NCI-H1092 treated with DMSO at 0.1 percent for 48 hours (cell line): ENCODE measurements at places on chromosomes 2 and 18.

GRCh38 chr2:188819011-188819410 lies 155.2 kb upstream of the COL3A1 start:
- no peak for DNase-seq

- no peak for DNase-seq
These were observed 218.1 kb downstream of the ARHGAP15 start for GRCh38 chr2:143347271-143347695.

- DNase-seq = peak; percentile 84
These were observed 3.6 kb downstream of the PAPOLG start for GRCh38 chr2:60759654-60760053.

GRCh38 chr2:236507393-236508085 lies 62.1 kb upstream of the ACKR3 start:
- no peak for DNase-seq

GRCh38 chr2:229431327-229431954 lies 160.4 kb upstream of the PID1 start:
- DNase-seq = peak; percentile 32

DNA sequence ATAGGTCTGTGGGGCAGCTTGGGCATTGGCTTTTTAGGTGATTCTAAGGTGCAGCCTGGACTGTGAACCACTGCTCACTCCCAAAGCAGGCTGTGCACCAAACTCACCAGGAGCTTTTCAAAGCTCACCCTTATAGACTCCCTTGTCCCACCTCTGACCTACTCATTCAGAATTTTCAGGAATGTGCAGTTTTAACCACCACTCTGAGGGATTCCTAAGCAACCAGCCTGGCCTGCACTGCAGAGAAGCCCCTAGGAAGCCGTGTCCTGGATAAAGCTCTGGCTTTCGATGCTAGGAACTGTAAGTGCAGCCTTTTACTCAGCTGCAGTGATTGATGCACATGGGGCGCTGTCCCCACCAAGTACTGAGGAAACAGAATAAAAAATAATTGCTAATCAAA lies 33.0 kb downstream of the MRO start:
- DNase-seq = no peak

GRCh38 chr2:98985905-98986666 lies 50.1 kb upstream of the CRACDL start:
- no peak for DNase-seq

DNA sequence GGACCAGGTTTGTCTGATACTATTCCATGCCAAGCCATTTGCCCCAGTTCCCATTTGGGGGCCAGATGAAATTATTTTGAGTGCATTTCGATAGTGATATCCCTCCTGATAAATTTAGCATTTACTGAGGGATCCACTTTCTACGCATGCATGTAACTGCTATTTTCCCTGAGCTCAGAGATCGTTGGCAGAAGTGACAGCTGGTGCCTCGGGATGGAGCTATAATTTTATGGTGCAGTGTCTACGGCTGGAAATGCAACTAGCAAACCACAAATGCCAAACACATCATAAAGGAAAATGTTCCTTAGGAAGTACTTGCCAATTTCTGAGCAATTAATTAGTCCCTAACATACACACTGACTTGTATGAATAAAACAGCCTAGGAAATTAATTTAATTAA lies 254.8 kb downstream of the SLC8A1 start:
- no peak for DNase-seq

DNA sequence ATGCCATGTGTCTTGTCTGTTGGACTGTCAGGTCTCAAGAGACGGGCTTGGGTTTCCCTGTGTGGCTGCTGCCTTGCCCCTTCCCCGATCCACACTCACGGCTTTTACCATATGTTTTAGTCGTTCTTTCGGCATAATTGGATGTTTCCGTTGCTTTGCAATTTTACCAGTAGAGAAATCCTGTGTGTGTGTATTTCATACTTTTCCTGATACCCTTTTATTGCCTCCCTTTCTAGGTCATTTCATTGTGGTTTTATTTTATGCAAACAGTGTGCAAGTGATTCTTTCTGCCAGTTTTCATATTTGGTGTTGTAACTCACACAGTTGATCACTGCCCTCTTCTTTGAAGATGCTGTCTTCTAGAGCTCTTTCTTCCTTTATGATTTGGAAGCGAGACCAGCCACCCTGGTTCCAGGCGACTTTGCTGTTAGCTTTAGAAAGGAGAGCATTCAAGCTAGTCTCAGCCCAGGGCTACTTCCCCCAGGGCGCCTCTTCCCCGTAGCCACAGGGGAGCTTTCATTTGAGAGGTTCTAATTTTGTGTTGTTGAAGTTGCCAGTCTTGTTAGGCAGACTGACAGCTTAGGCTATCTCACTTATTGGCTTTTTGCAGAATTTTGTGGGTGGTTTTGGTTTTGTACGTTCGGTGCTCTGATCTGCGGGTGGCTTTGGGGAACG lies 17.0 kb downstream of the SH3BP4 start:
- no peak for DNase-seq

- DNase-seq = no peak
These were observed 58.3 kb downstream of the FEZ2 start for GRCh38 chr2:36539631-36540030.

DNA sequence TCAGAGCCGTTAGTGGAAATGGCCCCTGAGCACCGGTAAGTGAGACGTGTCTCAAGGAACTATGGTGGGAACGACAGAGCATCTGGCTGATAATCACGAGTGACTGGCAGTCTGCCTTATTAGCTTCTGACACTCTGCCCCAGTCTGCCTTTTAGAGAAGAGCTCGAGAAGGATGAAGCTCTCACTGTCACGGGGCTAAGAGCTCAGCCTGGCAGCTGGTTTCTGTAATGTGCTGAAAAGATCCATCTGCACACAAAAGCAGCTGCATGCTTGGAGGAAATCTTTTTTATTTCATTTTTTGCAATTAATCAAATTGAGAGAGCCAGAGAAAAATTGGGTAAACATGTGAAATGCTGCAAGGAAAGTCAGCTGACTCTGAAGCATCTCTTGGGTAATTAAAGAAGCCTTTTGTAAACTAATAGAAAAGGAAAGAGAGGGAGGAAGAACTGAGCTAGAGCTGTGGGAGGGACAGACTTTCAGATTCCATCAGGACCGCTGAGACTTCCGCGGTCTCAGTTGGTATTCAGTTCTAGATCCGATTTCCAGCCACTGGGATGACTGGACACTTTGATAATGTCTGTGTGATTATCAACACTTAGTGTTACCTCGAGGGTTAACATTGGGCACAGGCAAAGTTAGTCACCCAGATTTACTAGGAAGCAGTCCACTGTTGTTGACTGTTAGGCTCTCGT lies 24.4 kb downstream of the MBP start:
- DNase-seq = peak; percentile 52

GRCh38 chr18:56933472-56933871 lies 213.4 kb upstream of the BOD1L2 start:
- DNase-seq = no peak

GRCh38 chr18:59605633-59606192 lies 91.5 kb downstream of the CCBE1 start:
- no peak for DNase-seq

GRCh38 chr2:160062292-160063005 lies at the start of gene PLA2R1:
Gene PLA2R1 (minus strand): TSS chr2:160062615. CDS start chr2:160062403, 212 bp downstream.
- DNase-seq = no peak

- no peak for DNase-seq
These were observed 230.3 kb downstream of the OSR1 start for GRCh38 chr2:19128148-19128547.

DNA sequence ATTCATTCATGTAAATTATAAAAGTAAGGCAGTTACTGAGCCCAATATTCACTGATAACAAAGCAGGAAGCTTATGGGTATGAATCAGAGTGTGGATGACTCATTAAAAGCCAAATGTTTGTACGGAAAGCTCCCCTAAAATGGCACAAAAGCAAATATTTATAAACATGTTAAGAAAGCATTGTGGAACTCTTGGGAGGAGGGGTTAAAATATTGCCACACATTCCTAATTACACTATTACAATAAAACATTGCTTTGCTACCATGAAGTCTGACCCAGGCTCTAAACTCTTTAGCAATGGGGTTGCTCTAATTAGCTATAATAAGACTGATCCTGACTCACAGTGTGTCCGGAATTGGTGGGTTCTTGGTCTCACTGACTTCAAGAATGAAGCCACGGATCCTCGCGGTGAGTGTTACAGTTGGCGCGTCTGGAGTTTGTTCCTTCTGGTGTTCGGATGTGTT lies 110.9 kb downstream of the NAB1 start:
- no peak for DNase-seq

- DNase-seq = no peak
These were observed 34.7 kb upstream of the DLX1 start for GRCh38 chr2:172050479-172051125.

DNA sequence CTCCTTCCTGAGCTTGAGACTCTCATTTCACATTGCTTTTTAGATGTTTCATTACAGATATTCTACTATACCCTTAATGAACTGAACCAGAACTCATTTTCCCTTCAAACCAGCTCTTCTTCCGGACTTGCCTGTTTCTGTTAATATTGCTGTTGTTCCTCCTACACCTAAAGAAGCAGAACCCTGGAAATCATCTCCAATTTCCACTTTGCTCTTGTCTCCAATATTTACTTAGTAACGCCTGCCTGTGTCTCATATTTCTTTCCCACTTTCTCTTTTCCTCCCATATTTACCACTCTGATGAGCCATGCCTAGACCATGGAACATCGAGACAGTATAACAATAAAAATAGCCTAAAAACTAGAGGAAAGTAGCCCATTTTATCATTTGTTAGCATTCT lies 17.9 kb upstream of the GMCL1 start:
- DNase-seq = no peak

GRCh38 chr2:44941551-44942234 lies at the start of gene SIX3:
Gene SIX3 (plus strand): TSS chr2:44941702. CDS start chr2:44942105, 403 bp downstream.
- peak; percentile 67 for DNase-seq

GRCh38 chr2:188984680-188985079 lies 10.5 kb downstream of the COL3A1 start:
- DNase-seq = no peak

- DNase-seq = no peak
These were observed 15.6 kb downstream of the KANSL3 start for GRCh38 chr2:96622544-96622943.

DNA sequence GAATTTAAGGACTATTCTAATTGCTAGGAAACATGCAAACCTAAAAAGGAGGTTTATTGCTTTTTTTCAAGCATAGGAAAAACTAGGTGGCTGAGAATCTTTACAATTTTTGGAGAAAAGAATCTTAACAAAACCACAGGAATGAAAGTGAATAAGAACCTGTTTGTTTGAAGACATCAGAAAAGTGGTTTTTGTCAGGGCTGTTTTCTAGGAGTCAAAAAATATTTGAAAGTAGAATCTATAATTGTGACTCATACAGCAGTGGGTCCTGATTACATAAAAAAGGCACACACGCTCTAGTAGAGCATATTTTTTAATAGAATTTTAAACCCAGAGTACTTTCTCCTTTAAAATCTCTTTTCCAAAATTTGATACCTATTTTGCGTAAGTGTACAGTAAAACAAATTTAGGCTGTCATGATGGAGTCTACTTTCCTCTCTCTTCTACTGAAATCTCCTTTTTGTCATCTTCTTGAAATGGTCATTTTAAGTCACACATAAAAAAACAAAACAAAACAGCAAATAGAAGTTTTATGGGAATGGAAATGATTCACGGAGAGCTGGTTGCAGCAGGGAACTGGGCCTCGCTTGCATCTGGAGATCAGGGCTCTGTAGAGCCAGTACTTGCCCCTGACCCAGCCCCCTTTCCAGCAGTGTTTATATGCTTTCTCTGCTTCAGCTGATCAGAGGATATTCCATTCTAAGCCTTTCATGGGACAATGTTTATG lies 59.1 kb upstream of the PELI1 start:
- DNase-seq = no peak

DNA sequence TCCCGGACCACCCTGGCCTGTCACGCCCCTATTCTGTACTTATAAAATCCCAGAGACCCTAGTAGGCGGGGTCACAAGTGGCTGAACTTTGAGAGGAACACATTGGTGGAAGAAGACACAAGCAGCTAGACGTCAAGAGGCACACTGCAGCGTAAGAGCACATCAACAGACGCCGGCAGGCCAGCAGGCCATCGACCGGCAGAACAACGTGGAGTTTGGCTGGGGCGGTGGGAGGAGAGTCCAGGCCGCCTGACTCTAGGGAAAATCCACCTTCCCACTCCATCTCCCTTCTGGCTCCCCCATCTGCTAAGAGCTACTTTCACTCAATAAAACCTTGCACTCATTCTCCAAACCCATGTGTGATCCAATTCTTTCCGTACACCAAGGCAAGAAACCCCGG lies 601.8 kb upstream of the CDH2 start:
- DNase-seq = no peak

GRCh38 chr2:233361297-233361696 lies 7.0 kb downstream of the DGKD start:
- no peak for DNase-seq

GRCh38 chr18:614193-614592 lies 17.4 kb downstream of the CLUL1 start:
- no peak for DNase-seq

GRCh38 chr2:153403940-153404339 lies 74.6 kb downstream of the RPRM start:
- no peak for DNase-seq

DNA sequence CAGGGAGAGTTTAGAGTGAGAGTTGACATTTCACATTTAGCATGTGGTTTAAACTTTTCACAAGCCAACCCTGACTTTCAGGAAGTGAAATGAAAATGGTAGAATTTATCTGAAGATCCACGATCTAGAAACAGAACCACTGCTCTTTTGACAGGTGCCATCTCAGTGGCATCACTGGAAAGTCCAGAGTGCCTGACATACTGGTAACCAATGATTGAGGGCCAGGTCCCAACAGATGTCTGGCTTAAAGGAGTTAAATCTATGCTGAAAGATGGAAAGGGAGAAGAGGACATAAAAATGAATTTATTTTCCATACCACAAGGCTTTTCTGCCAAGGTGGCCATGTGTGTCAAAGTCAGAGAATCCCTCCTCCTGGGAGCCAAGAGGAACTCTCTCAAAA lies 2.7 kb downstream of the IL36G start:
- no peak for DNase-seq

DNA sequence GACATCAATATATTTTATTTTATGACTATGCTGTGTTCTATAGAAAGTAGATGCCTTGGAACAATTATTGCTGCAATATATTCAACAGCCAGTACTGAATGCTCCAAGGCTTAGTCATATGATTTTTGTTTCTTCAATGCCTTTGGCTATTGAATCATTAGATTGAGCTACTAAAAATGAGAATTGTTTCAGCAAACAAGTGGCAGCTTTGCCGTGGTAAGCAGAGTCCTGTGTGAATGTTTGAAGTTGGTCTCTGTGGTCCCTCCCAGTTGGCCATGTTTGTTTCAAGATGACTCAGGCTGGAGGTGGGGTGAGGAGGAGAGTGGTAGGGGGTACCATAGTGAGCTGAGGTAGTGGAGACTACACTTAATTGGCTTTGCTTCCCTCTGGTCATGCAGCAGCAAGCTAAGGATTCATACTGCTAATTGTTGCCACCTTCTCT lies 198.6 kb upstream of the EPAS1 start:
- no peak for DNase-seq

- no peak for DNase-seq
These were observed 154.3 kb upstream of the DOCK10 start for GRCh38 chr2:225196579-225196978.

DNA sequence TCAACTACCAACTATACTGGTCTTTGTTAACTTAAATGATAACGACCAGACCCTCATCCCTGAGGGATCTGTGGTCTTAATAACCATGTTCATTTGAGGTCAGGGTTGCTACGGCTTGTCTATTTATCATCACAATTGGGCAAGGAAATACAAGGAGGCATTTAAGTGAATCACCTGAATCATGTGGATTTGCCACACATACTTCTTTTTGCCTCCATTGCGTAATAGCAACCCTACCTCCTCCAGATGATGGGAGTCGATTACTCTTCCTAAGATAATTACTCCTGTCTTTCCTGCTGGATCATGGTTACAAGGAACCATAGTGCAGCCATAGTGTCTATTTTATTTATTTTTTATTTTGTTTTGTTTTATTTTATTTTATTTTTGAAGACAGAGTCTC lies 42.2 kb downstream of the TAF4B start:
- no peak for DNase-seq
